ENCODE measurements at places on chromosomes 11 and 22.

GRCh38 chr11:104946907-104947306 lies 21.5 kb downstream of the CASP4 start:
- peak; percentile 82 for ATAC-seq

GRCh38 chr11:125295931-125296330 lies 131.4 kb downstream of the PKNOX2 start:
- no peak for ATAC-seq

DNA sequence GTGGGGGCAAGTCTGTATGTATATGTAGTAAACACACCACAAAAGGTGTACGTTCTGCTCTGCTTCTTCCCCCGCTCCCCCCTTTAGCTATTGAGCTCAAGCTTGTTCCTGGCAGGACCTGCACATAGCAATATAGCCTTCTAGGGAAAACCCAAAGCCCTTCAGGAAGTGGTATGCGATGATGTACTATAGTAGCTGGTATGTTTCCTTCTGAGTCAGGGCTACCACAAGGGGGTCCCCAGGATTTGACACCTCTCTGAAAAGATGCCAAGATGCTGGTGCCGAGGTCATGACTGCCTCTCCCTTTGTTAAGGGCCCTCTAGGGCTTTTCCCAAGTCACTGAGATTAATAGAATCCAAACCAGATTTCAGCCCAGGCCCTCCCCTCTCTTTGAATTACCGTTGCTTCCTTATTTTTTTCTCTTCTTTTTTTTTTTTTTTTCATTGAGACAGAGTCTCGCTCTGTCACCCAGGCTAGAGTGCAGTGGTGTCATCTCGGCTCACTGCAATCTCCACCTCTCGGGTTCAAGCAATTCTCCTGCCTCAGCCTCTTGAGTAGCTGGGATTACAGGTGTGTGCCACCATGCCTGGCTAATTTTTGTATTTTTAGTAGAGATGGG lies 268.4 kb downstream of the ETS1 start:
- peak; percentile 85 for ATAC-seq

DNA sequence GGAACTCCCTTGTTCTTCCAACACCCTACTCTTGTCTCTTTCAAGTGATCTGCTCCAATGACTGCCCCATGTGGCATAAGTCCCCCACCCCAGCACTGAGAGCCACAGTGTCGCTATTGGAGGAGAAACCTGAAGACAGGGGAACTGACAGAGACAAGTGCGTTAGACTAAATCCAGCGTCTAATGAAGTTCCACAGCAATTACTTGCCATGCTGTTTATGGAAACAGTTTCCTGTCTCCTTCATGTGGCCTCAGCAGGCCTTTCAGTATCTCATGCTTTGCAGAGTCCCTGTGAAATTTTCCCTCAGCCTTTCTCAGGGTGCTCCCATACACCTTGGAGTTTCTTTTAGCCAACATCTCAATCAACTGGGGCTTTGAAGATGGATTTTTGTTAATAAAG lies 277.4 kb downstream of the ETS1 start:
- no peak for ATAC-seq

- ATAC-seq, result no peak
Observed at GRCh38 chr11:39374963-39375698, 2084.3 kb downstream of the LRRC4C start.

DNA sequence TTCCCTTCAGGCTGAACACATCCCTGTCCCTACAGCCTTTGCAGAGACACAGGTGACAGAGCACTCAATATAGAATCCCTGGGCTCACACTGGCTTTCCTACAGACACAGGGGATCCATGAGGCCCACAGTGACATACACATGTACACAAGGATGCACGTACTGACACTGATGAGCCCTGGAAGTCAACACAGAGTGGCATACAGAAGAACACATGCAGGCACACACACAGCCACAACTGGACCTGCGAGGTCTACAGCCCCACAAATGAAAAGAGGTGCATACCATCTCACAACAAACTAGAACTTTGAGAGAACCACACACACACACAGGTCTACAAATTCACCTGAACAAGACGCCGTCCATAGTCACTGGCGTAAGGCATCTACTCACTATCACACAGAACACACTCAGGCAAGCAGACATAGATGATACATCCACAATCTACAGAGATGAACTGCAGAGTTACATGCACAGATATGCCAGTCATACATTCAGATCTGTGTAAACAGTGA lies 3.5 kb upstream of the ZNF74 start:
- ATAC-seq, result no peak

DNA sequence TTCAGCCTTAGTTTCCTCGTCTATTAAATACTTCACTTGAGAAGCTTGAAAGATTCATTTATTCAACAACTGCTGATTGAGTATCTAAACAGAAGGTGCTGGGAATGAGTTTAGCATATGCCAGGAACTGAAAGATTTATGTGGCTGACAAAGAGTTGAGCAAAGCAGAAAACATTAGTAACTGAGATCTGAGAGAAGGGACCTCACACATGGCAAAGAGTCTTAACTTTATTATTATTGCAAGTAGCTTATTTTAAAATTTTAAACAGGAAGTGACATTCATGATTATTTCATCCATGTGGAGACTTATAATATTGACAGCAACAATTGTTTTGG lies 133.6 kb downstream of the CASP12 start:
- no peak for ATAC-seq

DNA sequence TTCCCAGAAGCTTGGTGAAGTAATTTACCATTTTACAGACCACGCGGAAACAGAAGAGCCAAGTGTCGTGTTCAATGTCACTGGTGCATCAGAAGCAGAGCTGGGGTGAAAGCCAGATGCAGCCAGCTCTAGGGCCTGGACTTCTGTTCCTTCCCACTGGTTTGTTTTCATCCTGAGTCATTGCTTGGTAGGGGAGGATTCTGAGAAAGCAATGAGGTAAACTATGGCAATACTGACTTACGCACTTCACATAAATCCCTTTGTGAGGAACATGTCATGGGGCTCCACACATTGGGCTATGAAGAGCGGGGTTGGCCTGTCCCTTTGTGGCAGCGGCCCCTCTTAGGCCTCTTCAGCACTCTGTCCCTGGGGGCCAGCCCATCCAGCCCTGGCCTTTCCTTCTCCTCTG lies 52.4 kb upstream of the RBFOX2 start:
- ATAC-seq, result no peak

DNA sequence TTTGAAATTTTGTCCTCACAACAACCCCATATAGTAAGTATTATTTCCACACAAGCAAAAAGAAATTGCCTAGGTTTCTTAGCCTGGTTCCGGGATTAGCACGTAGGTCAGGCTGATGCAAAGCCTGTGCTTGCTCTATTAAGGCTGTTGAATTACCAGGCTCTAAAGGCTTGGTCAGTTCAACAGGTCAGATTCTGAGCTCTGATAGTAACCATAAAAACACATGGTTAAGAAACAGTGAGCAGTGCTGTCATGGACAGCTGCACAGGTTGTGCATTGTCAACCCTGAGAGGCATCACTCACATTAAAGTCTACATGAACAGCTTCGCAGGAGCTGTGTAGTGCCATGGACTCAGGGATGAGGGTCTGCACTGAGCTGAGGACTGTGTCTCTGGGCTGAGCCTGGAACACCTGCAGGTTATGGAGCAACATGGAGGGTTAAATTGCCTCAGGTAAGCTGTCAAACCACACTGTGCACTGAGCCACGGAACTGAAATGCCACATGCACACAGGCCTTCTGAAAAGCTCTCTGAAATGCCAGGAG lies 98.0 kb downstream of the PIWIL4 start:
- no peak for ATAC-seq

DNA sequence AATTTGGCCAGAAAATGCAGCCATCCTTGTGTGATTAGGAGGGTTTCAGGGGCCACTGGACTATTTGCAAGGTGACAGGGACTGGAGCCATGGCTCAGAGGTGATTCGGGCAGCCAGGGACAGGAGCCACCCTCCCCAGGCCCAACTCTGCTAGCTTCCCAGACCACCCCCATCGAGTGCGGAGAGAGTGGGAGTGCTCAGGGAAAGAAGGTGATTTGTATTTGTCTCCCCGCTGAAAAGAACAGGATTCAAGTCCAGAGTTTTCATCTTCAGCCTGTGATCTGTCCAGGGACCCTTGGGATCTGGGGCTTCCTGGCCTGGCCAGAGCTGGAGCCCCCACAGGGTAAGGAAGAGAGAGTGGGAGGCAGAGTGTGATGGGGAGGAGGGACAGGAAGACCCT lies 22.4 kb upstream of the TEF start:
- no peak for ATAC-seq
